ENCODE measurements at places on chromosomes 12 and 14.

DNA sequence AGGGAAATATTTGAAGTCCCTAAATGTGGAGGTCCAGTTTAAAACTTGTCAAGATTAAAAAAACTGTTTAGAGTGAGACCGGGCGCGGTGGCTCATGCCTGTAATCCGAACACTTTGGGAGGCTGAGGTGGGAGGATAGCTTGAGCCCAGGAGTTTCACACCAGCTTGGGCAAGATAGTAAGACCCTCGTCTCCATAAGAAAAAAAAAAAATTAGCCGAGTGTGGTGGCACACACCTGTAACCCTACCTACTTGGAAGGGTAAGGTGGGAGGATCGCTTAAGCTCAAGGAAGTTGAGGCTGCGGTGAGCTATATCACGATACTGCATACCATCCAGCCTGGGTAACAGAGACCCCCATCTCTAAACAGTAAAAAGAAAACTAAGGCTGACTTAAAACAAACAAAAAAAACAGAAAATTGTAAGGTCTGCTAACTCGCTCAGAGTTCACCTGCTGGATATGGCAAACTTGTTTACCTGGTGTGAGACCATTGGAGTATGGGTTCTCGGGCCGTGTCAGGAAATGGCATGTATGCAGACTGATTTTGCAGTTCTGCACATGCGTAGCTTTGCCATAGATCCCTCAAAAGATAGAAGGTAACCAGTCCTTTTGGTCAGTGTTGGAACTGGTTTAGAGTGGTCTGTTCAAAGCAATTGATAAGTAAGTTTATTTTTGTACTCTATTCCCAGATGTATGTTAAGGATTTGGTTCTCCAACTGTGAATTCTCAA, 2.1 kb downstream of the RNF10 start:
- DNase-seq = no peak

DNA sequence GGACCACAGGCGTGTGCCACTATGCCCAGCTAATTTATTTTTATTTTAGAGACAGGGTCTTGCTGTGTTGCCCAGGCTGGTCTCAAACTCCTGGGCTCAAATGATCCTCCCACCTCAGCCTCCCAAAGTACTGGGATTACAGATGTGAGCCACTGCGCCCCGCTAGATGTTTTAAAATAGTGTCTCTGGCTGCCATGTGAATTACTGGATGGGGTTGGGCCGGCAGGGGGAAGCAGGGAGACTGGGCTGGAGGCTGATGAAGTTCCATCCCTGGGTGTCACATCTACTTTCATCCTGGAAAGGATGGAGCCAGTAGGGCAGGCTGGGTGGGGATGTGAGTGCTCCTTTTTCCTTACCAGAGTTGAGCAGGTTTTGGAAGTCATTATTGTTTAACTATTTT, 46.1 kb downstream of the DNAH10 start:
- no peak for DNase-seq

DNA sequence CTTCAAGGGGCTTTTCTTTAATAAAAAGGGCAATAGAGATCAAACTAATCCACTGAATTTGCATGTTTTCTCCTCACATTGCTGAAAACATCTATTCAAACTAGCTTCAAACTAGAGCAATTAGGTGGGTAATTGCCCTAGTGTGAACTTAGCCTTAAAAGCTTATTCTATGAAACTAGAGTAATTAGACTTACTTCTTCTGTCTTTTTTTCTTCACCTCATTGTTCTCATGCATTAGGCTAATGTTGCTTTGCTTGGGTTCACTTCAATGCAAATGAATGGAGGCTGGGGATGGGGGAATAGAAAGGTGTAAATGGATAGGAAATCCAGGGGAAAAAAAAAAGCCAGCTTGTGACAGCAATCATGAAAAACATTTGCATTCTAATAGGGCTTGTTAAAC, 414.8 kb upstream of the LMO3 start:
- DNase-seq = no peak

DNA sequence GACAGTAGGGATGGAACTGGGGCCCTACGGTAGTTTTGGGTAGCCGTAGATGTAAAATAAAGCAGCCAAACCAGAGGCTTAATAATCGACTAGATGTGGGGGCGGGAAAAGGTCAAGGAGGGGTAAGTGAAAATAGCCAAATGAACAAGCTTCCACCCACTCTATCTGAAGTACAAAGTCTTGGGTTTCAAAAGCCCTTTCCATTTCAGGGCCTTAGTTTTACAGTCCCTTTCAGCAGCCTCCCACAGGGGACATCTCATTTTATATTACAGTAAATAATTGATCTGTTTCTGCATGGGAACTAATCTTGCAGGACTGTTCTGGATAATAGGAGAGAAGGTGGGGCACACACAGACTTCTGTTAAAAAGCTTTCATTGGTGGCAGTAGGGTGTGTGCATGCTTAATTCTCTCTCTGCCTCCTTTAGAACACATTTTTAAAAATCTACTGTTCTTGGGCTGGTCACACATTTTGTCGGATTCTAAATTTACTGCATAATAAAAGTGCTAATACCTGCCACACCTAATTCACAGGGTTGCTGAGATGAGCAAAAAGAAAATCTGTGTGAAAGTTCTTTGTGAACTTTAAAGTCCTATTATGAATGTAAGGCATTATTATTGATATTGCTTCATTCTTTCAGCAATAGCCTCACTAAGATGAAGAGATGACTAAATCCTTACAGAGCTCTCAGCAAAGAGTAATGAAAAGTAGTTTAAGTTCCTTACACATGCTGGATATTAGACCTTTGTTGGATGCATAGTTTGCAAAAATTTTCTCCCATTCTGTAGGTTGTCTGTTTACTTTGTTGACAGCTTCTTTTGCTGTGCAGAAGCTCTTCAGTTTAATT, 104.6 kb downstream of the ITPR2 start:
- DNase-seq = no peak

GRCh38 chr14:70567791-70568190, 32.7 kb downstream of the MED6 start:
- DNase-seq = no peak

DNA sequence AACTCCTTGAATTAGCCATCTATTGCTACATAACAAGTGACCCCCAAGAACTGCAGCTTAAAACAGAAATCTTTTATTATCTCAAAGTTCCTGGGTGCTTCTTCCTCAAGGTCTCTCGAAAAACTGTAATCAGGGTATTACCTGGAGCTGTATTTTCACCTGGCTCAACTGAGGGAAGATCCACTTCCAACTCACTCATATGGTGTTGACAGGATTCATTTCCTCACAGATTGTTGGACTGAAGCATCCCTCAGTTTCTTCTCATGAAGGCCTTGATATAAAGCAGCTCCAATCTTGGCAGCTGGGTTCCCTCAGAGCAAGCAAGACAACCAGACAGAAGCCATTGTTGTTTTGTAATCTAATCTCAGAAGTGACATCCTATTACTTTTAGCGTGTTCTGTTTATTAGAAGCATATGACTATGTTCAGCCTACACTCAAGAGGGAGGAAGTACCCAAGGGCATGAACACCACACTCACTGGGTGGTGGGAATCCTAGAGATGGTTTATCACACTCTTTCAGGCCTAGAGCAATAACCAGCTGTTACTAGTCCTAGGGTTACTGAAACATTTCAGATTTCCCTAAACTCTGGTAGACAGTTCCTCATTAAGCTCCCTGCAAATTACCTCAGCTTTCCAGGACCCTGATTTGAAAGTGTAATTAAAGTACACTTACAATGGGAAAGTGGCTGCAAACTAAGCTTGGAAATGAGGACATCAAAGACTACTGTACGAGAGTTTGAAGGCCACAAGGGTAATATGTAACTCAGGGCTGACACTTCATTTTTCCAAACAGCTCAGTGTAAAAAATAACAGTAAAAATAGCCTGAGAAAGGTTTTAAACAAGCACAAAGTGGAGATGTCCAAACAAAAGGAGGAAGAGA, 222.2 kb downstream of the SEC23A start:
- no peak for DNase-seq
